ENCODE measurements at places on chromosomes 11 and 22. TPM values are rescaled to one million over a fixed set of nuclear protein-coding genes. Genes with fewer than 3 reads are reported as not detected.
A peak's percentile ranks its signal among the peaks of the same experiment; 100 is the strongest.

DNA sequence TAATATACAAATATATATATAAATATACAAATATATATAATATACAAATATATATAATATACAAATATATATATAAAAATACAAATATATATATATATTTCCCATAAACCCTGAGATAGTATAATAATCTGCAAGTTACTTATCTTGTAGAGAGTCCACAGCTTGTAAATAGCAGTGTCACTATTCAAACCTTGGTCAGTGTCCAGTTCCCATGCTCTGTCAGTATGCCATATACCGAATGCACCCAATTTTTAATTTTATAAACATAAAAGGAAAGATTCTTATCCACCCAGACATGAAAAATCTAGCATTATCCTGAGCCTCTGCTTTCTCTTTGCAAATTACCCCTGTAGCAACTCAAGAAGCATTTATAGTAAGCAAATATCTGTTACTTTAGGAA is 21.6 kb upstream of the CTSC start:
- DNase-seq: no peak

- no peak for DNase-seq
Observed at GRCh38 chr22:32544953-32545558, 70.4 kb downstream of the FBXO7 start.

GRCh38 chr22:40036591-40037225 is 42.0 kb downstream of the FAM83F start:
- no peak for DNase-seq

- DNase-seq: no peak
Observed at GRCh38 chr11:4607096-4607495, 935 bp downstream of the TRIM68 start.

DNA sequence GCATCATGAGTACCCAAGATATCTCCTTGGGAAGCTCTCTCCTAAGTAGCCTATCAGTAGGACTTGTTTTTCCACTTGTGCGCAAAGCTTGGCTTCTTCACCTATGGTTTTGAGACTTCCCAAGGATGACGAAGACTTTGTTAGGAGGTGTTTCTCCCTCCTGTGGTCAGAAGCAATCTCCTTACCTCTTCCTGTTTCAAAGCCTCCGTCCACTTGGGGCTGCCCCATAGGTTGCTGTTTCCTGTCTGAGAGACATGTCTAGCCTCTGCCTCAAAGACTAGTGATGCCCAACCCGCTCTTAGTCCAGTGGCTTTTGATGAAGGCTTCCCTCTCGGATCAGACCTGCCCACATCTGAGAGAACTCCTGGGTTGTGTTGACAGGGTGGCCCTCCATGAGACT is 92.9 kb downstream of the TRAF6 start:
- no peak for DNase-seq

DNA sequence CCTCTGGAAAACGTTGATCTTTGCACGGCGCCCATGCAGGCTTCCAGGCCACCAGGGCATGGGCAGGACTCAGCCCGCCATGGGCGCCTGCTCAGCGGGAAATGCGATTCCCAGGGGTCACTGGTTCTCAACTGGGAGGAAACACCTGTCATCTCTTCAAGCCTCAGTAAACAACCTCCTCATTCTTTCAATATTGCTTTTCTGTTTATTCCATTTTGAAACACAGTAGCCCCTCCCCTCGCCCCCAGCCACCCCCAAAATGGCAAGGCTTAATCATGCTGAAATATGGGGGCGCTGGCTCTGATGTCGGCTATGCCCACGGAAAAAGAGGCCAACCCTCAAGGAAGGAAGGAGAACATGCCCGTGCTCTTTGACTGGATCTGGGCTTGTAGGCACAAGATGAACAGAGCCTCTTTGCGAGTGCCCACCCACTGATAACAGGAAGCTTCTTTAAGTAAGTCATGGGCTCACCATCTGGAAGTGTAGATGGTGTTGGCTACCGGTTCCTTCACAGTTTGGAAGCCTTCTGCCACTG is 594 bp upstream of the POU2AF1 start:
- no peak for DNase-seq

GRCh38 chr22:41822317-41823057 is 10.4 kb upstream of the SREBF2 start:
- DNase-seq: no peak

- DNase-seq: no peak
Observed at GRCh38 chr11:82194521-82194920, 539.1 kb downstream of the FAM181B start.

- no peak for DNase-seq
Observed at GRCh38 chr22:36166086-36166485, 5.5 kb upstream of the APOL3 start.

DNA sequence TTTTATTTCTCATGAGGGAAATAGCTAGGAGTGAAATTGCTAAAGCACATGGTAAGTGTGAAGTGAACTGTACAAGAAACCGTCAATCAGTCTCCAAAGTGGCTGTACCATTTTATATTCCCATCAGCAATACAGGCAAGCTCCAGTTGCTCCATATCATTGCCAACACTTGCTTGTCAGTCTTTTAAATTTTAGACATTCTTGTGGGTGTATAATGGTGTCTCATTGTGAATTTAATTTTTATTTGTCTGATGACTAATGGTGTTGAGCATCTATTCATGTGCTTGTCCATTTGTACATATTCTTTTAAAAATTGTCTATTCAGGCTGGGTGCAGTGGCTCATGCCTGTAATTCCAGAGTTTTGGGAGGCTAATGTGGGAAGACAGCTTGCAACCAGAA is 34.1 kb upstream of the SMCO4 start:
- no peak for DNase-seq

DNA sequence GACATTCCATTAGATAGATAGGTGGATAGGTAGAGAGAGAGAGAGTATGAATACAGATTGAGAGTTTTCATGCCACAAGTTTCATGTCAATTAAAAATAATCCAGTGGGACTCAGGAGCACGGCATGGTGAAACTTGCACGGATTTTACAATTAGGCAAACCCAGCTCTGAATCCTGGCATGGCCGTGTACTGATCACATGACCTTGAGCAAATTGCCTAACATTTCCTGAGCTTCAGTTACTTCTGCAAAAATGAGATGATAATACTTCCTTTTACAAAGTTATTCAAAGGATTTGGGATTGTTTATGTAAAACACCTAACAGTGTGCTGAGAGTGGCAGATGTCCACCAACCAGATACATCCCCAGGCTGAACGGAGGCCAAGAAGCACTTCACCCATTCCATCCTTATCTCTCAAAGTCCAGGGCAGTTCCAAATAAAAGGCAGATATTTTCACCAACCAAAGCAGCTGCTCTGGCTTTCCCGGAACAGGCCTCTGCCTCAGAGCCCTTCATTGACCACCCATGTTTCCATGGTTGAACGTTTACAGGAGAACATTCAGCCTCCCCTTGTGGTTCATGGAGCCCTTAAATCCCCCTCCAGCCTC is 17.9 kb downstream of the APLNR start:
- peak; percentile 80 for DNase-seq

- DNase-seq: peak; percentile 49
Observed at GRCh38 chr22:46809153-46809885, 46.9 kb downstream of the TBC1D22A start.

GRCh38 chr11:69221086-69221485 is 65.4 kb downstream of the SMIM38 start:
- no peak for DNase-seq

GRCh38 chr22:29330753-29331152 is 15.3 kb upstream of the RASL10A start:
- no peak for DNase-seq

- DNase-seq: peak; percentile 34
Observed at GRCh38 chr11:72216638-72217037, at the start of gene FOLR2. TSS of gene FOLR2 (plus strand) at chr11:72216794. CDS start at chr11:72218585, 1,791 bp downstream.

DNA sequence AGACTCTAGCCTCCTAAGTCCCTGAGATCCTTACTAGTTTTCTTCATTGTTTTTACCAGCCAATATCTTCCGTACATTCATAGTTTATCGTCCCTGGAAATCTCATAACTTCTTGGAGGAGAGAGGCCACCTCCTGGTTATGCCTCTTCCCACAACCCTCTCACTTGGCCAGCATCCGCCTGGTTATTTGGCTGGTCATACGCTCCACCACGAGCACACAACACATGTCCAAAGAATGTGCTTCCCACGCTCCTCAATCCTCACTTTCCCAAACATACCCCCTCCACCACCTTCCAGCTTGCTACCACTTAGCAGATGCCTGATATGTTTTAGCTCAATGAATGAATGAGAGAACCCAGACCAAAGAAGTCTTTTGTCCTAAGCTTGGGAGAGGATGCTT is 83.5 kb upstream of the EIF3D start:
- no peak for DNase-seq

- DNase-seq: no peak
Observed at GRCh38 chr11:116517077-116517476, 255.7 kb downstream of the BUD13 start.

DNA sequence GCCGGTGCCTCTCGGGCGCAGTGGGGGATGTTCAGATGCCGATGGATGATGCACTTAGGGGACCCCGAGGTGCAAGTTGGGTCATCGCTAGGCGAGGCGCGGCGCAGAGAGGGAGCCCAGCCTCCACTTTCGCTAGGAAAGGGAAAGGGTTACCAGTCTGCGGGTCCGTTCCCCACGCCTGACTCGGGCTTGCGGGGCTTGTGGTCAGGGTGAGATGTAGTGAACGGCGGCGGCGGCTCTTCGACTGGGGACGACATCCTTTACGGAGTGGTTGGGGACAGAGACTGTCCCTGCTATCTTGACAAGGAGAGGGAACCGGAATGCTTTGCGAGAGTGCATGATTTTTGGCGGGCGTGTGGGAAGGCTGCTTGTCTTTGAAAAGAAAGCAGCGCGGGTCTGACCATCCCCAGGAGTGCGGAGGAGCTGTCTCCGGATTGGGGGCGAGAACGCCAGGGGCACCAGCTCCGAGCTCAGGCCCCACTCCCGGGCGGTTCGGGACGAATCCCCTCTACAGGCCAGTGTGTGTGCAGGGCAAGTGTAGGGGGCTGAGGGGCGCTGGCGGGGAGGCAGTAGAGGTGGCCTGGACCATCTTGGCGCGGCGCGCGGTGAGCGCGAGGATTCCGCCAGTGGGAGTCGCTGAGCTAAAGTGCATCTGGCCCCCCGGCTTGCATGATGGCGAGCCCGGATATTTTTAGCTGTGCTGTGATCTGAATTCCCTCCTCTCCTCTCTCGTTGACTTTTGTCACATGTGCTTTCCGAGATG is 1.1 kb downstream of the FAT3 start:
- no peak for DNase-seq

- DNase-seq: no peak
Observed at GRCh38 chr11:43735115-43735514, 54.6 kb downstream of the HSD17B12 start.

GRCh38 chr11:113249491-113249763 is 65.0 kb upstream of the TTC12 start:
- DNase-seq: no peak

DNA sequence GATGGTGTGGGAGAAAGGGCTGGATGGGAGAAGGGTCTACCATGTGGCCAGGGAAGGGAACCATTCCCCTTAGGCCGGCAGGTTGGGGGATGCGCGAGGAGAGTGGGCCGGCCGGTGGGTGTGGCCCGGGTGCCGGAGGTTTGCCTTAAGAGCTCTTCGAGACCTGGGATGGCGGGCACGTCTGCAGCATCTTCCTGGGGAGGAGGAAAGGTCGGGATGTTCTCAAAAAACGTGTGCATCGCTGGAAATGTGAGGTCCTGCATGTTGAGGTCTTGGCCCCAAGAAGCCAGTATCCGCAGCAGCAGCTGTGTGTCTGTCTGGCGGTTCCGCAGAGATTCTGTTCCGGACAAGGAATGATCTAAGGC is 1.4 kb downstream of the NAV2 start:
- DNase-seq: no peak

GRCh38 chr11:102936864-102937509 is 18.5 kb downstream of the MMP13 start:
- DNase-seq: no peak

- DNase-seq: no peak
Observed at GRCh38 chr11:85902353-85902752, 47.2 kb downstream of the CCDC83 start.

DNA sequence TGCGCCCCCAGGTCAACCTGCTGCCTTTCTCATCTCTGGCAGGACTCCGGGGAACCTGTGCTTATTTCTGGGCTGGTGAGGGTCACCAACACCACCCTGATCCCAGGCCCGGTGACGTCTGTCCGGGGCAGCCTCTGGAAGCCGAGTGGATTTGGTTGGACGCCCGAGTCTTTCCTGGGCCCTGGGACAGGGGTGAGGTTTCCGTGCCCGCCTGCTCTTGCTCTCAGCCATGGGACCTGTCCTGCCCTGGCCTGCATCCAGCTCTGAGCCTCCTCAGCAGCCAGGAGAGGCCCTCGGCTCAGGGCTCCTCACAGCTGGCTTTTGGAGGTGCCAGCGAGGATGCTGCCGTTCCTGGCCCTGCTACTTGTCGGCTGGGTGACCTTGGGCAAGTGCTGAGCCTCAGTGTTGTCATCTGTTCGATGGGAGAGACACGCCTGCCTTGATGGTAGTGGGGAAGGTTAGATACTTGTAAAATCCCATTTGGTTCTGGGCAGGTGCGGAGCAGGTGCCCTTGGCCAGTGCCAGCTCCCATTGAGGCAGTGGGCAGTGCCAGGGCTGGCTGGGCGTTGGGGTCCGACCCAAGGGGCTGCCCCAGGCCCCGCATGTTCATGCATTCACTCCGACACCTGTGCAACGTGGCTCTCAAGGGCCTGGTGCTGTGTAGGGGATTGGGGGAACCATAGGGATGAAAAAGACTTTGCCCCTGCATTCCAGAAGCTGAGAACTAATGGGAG is 58.9 kb upstream of the THY1 start:
- no peak for DNase-seq

GRCh38 chr11:133078012-133078411 is 454.3 kb downstream of the OPCML start:
- DNase-seq: no peak

DNA sequence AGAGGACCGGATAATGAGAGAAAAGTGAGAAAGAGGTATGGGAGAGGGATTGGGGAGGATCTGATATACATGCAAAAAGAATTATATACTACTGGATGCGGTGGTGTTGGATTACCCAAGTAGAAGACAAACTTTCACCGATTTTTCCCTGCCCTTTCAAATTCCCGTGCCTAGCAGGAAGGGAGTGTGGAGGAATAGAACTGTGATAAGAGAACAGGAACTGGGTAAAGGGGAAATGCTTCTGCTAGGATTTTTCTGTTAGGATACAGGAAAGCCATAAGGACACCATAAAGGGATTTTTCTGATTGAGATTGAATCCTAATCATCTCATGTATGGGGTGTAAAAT is 480 bp upstream of the MTMR2 start:
- no peak for DNase-seq

- DNase-seq: no peak
Observed at GRCh38 chr11:4484310-4484709, 1.9 kb downstream of the OR52K1 start.

Gene PGM2L1
- total RNA-seq: 2.3 TPM

Gene HOATZ
- not detected for total RNA-seq

Gene HBD
- total RNA-seq: 2.1 TPM

Gene RFPL3
- total RNA-seq: not detected

Gene ANGPTL5
- 3.3 TPM for total RNA-seq

Gene BATF2
- 1.6 TPM for total RNA-seq

Gene OR5A1
- not detected for total RNA-seq

Gene CDC42EP2
- total RNA-seq: 14.4 TPM

Gene SMIM35
- not detected for total RNA-seq

Gene MB
- total RNA-seq: 9,762 TPM

Gene UBQLNL
- total RNA-seq: not detected

Gene LRRC74B
- total RNA-seq: not detected

Gene LPXN
- 5.5 TPM for total RNA-seq

Data from right atrium auricular region (tissue), 2 donors.